Cardiac muscle cell (in vitro differentiated cells and primary cell): ENCODE measurements at places on chromosomes 4 and X.

GRCh38 chrX:134688839-134689238 is 30.6 kb upstream of the PLAC1 start:
- no peak for DNase-seq

DNA sequence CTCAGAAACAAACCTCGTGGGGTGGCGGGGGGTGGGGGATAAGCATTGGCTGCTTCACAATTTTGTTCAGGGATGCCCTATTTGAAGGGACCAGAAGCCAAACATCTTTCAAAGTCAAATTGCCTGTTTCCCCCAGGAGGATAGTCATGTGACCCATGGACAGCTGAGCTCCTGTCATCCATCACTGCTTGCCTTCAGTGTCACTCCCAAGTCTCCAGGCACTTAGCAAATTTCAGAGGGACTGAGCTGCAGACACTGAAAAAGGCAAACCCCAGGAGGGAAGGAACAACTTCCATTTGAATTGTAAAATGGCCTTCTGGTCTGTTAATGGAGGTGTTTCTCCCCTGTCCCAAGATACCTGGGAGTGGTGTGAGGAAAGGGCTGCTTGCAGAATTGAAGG is 73.4 kb downstream of the FRMPD3 start:
- DNase-seq, result no peak

GRCh38 chr4:185201977-185202962 is 1.5 kb downstream of the CFAP97 start:
- peak; percentile 68 for DNase-seq

DNA sequence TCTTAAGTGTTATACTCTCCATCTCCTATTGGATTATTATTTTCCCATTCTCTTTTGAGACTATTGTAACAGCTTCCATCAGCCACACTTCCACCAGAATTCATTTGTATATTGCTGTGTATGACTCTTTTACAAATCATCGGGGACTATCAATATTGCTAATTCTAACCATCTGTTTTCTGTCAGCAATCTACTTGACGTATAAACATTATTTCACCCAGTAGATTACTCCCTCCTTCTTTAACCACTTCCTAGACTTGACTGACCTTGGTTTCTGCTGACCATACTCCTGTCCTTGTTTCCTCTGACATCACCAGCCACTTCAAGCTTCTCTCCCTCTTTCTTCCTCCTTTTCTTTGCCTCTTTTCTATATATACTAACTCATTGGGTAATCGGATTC is 402.9 kb downstream of the PCDH18 start:
- DNase-seq, result no peak

DNA sequence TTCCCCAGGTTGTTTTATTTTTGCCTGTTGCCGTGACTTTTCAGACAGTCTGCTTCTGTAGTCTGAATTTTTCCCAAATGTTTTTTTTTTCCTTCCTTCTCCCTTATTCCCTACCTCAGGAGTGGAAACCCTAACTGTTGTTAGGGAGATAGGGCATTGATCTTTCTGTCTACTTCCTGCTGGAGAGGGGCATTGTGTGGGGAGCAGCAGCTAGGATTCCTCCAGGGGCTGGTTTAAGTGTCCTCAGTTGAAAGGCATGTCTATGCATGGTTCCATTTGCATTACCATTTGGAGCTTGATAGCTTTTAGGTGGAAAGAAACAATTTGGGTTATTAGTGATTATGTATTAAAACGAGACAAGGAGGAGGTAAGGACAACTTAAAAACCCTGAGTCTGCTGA is 383.9 kb downstream of the DCAF12L2 start:
- DNase-seq, result no peak

GRCh38 chrX:48958635-48959094 is 1.3 kb upstream of the OTUD5 start:
- DNase-seq, result peak; percentile 9

DNA sequence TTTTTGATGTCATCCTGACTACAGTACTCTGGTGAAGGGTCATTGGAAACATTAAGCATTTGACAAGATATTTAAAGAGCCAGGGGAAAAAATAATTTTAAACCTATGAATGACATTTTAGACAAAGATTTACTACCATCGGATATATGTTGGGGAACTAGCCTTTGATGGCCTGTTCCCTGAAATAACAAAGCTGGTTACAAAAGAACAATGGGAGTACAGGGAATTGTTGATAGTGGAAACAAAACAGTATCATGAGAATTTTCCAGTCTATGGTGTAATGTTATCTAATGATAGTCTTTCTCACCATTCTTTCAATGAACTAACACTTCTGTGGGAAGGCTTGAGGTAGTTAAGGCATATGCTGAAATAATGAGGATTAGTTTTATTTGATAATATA is 125.9 kb upstream of the KLHL4 start:
- DNase-seq, result no peak

- no peak for DNase-seq
Observed at GRCh38 chr4:7944599-7945220, 5.0 kb upstream of the AFAP1 start.

DNA sequence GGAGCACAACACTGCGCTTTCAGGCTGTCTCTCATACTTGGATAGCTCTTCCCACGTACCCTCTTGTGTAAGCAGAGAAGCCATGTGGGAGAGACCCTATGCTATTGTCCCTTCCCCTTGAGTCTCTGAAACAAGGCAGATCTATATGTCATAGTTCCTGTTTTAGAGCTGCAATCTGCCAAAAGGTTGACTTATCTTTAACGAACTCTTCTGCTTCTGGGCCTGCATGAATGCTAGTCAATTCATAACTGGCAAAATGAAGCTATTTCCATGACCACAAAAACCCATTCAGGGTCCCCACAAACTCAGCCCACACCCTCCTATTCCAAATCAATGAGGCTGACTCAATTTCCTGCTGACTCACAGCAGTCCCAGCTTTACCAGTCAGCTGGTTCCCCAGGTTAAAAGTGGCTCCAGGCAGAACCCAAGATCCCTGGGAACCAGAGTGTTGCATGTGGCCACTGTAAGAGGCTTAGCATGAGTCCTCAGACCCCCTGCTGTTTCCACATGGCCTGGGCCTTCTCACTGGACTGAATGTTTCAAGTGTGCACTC is 25.3 kb upstream of the SOD3 start:
- peak; percentile 52 for DNase-seq

DNA sequence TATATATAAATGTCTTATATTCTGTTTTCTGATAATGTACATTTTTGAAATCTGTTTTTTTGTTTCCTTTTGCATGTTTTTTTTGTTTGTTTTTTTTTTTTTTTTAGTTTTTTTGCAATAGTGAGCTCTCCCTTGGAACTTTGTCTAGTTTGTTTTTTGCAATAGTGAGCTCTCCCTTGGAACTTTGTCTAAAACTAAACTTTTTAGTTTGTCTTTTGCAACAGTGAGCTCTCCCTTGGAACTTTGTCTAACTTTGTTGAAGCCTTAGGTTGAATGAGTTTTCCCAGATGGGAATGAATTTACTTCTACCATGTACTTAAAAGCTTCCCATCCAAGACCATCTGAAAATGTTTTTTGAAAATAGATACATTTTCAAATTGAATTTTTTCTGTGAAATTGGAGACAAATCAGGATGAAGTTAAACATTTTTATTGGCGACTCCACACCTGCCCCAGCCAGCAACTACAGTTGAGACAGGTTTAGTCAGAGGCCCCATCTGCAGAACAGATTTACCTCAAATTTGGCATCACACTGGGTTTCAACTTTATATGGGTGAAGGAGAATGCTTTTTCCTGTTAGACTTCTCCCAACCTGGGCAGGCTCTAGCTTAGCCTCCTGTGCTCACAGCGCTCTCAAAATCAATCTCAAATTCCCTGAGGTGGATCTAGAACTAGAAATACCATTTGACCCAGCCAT is 16.0 kb downstream of the SLC9B2 start:
- DNase-seq, result no peak

- DNase-seq, result no peak
Observed at GRCh38 chrX:48938721-48939425, 18.5 kb downstream of the OTUD5 start.

DNA sequence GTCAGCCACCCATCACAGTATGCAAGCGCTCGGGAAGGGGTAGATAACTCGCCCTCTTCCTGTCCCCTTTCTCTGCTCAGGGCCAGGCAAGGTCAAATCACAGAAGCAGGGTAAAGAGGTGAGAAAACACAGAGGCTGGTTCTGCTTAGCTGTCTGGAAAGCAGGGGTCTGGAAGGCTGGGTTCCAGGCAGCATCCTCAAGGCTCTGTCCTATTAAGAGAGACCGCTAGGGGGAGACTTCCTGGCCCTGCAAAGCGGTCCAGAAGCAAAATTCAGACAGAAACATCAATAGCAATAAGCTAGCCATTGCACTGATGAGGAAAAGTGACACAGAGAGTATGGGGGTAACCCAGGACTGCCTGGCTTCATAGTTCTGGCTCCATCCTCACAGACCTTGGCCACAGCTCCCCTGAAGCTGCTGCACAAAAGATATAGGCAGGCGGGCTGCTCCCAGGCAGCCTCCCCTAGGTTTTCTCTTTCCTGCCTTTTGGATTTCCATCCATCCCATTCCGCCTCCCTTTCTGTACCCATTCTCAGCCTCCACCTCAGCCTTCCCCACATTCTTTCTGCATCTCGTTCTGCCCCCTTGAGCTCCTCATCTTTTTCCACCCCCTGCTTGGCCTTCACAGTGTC is 308.5 kb downstream of the EVC2 start:
- peak; percentile 53 for DNase-seq

- no peak for DNase-seq
Observed at GRCh38 chrX:110985470-110985869, 110.5 kb upstream of the PAK3 start.

- no peak for DNase-seq
Observed at GRCh38 chrX:129992181-129992580, 9.7 kb downstream of the BCORL1 start.

DNA sequence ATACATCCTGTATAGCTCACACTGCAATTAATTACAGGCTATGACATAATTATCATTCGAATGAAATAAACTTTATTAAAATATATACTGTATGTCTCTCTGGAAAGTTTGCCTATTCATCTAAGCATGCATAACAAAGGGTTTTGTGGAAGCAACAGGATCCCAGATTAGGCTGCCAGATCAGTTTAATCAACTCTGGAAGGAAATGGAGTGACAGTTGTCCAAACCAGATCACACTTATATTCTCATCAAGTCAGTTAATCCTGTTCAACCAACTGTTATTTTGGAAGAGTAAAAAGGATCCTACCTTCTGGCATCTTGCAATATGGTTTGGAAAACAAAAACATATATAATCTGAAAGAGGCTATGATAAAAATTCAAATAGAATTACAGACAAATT is 312.2 kb downstream of the FAT4 start:
- no peak for DNase-seq

DNA sequence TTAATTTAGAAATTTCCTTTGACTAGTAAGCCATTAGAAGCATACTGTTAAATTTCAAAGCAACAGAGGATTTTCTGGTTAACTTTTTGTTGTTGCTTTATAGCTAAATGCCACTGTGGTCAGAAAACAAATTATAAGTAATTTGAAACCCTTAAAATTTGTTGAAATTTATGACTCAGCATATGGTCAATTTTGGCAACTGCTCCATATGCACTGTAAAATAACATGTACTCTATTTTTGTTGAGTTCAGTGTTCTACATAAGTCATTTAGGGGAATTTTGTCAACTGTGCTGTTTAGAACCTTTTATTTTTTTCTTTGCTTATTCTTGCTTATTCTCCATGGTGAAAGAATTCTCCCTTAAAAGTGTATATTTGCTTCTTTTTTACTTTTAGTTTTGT is 28.6 kb downstream of the SCLT1 start:
- DNase-seq, result no peak
